EH (cell line): ENCODE measurements at places on chromosomes 2 and 18.

DNA sequence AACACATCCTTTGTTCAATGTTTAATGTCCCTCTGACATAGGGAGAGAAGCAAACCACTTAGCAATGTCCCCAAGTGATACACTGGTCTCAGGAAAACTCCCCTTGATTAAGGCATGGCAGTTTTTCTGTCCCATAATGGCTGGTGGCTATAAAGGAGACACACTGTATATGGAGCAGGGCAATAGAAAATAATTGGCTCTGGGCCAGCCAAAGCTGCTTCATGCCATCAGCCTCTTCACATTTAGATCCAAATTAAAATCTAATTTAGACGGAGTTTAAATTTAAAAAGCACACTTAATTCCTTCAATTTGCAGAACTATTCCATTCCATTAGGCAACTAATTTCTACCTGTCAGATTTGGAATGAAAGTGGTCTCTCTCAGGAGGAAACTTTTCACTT, 638.1 kb downstream of the DSC3 start:
- no peak for DNase-seq

GRCh38 chr2:138620431-138620830, 118.9 kb downstream of the SPOPL start:
- no peak for DNase-seq

- DNase-seq = no peak
Measured at GRCh38 chr2:61357681-61358080, 113.2 kb downstream of the USP34 start.

DNA sequence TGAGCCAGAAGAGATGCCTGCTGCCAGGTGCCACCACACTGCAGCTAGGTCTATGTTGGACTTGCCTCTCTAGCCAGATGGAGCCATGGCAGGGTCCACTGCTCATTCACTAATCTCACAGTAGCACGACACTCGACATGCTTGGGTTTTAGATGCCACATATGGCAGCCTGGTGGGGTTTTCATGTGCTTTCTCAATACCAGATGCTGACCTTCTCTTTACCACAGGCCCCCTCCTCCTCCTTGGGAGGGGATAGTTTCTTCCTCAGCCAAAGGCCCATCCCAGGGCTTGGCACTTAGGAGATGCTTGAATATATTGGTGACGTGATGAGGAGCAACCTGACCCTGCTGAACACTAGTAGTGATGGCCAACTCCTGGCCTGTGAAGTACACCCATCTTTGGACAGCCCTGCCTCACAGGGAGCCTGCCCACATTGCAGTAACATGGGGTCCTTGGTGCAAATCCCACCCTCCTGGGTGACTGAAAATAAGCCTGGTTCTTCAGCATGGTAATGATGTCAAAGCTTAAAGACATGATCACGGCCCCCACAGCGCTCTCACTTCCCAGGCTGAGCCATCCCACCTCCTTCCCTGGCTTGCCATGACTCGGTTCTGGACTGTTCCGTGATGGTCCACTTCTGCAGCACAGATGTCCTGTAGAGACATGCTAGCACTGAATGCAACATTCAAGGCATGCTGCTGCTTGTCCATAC, 227.5 kb downstream of the SH3RF3 start:
- no peak for DNase-seq
